ENCODE measurements at places on chromosomes 16 and 17. TPM values are rescaled to one million over a fixed set of nuclear protein-coding genes. Genes with fewer than 3 reads are reported as not detected.

The CSH1 gene
- 11.3 TPM for total RNA-seq

The IL21R gene
- total RNA-seq = 31.4 TPM

The E4F1 gene
- 33.6 TPM for total RNA-seq

The KRT31 gene
- not detected for total RNA-seq

The SCNN1B gene
- not detected for total RNA-seq

The CD68 gene
- total RNA-seq = 176 TPM

The NKD1 gene
- total RNA-seq = 1.4 TPM

The METTL22 gene
- 48.9 TPM for total RNA-seq

The NPW gene
- not detected for total RNA-seq

The CMTM1 gene
- total RNA-seq = 23.3 TPM

The KRTAP4-4 gene
- not detected for total RNA-seq

The CFAP20 gene
- 28.2 TPM for total RNA-seq

The EPX gene
- total RNA-seq = not detected

The MAPT gene
- 1.1 TPM for total RNA-seq

The CCL3 gene
- total RNA-seq = 4.1 TPM
